ENCODE measurements at places on chromosomes 11 and 22.

GRCh38 chr11:96271777-96272176, 71.2 kb downstream of the MAML2 start:
- DNase-seq: no peak

- no peak for DNase-seq
Observed at GRCh38 chr11:75334402-75334891, 17.0 kb downstream of the ARRB1 start.

DNA sequence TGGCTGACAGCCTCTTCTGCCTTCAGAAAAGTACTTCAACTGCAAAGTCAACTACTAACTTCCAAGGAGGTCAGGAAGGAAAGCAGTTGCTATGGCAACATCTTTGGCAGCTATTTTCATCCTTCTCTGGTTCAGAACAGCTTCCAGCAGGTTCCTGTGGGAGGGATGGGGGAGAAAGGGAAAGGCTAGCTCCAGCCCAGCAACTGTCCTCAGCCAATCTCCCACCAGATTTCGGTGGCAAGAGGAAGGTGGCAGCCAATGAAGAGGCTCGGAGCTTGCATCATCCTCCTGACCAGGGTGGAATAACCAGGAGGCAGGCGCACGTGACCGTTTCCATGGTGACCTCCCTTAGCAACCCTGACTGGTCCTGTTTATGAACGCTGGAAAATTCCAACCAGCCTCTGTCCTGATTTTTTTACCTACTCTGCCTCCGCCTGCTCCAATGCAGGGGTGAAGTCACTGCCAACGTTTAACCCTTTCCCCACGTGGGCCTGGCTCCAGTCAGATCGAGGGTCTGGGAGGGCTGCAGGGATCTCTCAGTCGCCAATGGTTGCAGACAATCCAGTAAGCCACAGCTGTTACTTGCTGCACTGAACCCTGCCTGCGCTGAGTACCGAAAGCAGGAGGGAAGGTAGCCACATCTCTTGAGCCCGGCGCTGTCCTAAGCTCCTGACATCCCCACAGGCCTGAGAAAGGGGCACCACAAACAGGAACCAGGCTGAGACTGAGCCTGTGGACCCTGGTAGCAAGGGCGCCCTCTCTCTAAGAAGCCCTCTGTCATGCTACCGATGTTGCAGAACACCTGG, 11.2 kb upstream of the MALAT1 start:
- DNase-seq: peak; percentile 100

DNA sequence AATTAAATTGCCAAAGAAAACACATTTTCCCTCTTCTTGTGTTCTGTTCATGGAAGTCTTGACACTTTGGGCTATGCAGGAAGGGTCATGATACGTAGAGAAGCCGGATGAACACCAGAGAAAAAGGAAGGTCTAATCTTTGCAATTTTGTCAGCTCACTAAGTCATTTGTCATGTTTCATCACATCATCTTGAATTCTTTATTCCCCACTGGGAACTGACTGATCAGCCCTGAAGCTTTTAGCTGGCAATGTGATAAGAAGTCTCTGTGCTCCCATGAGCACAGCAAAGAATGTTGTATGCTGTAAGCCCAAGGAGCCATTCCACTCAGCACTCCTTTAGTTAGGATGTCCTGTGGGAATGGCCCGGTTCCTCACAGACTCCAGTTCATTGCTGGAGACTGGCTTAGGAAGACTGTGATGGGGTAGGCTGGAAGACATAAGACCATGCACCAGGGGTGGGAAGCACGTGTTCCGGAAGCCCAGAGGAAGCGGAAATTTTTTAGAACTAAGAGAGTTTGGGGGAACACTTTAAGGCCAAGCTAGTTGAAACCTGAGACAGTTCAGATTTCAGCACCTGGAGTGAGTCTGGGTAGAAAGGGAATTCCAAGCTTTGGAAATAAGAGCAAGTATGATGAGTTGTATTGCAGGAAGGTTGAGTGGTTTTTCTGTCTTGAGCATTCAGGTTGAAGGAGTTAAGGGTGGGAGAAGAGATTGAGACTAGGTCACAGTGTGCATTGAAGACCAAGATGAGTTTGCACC, 306.7 kb upstream of the MTNR1B start:
- no peak for DNase-seq

DNA sequence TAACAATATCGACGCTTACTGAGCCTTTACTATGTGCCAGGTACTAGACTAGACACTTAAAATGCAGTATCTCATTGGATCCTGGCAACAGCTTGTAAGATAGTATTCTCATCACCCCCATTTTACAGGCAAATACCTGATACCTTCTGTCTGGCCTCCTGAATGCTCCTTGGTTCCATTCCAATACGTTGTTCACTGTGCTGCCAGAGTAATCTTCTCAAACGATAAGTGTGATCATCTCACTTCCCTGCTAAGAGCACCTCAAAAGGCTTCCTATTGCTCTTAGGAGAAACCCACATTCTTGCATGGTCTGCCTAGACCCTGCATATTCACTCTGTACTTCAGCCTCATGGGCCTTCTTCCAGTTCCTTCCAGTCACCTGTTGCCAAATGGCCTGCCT, 1.3 kb upstream of the NRIP3 start:
- no peak for DNase-seq

- no peak for DNase-seq
Observed at GRCh38 chr22:37230673-37231405, 13.2 kb downstream of the RAC2 start.

DNA sequence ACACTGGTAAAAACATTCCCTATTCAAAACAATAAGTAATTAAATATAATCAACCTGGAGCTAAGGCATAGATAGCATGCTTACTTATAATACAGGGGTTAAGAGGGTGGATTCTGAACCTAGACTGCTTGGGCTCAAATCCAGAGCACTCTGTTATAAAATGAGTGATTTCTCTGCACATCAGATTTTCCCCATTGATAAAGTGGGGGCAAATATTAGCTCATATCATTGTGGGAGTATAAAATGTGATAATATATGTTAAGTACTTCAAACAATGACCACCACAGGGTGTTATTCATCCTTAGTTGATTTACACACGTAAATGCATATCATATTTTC, 139.4 kb downstream of the LUZP2 start:
- DNase-seq: no peak

GRCh38 chr11:67465189-67465510, 3.9 kb downstream of the TMEM134 start:
- peak; percentile 46 for DNase-seq

DNA sequence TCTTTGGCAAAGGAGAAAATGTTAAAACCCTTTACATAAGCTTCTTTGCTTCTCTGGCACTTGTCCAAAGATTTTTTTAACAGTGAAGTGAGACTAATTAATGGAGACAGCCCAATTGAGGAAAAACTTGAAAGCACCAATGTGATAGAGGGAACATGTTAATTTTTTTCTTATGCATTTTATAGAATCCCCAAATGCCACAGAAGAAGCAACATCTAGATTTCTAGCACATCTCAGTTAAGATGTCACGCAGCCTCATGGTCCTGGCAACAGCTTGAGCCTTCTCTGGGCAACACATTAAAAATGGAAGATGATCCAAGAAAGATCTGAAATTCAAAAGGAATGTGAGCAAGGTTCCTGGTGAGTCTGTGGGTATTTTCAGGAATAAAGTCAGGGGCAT, 48.5 kb downstream of the PACSIN2 start:
- no peak for DNase-seq

- no peak for DNase-seq
Observed at GRCh38 chr11:126162306-126163030, 49.0 kb downstream of the RPUSD4 start.

- DNase-seq: no peak
Observed at GRCh38 chr11:58837707-58838388, 6.7 kb downstream of the GLYATL2 start.

GRCh38 chr22:32676191-32676590, 125.3 kb upstream of the TIMP3 start:
- peak; percentile 64 for DNase-seq

GRCh38 chr11:126929179-126930061, 71.2 kb downstream of the KIRREL3 start:
- peak; percentile 31 for DNase-seq

GRCh38 chr22:28795932-28796856, 4.2 kb downstream of the XBP1 start:
- no peak for DNase-seq

Data from kidney tubule cell (primary cell).